G401 (cell line): ENCODE measurements at places on chromosomes 3 and 15. TPM values are rescaled to one million over a fixed set of nuclear protein-coding genes. Genes with fewer than 3 reads are reported as not detected.

The TXNRD3 gene
- total RNA-seq, result 13.2 and 21.5 TPM in 2 replicates

- no peak for DNase-seq
These were observed 6.3 kb upstream of the HCN4 start for GRCh38 chr15:73375012-73375411.

DNA sequence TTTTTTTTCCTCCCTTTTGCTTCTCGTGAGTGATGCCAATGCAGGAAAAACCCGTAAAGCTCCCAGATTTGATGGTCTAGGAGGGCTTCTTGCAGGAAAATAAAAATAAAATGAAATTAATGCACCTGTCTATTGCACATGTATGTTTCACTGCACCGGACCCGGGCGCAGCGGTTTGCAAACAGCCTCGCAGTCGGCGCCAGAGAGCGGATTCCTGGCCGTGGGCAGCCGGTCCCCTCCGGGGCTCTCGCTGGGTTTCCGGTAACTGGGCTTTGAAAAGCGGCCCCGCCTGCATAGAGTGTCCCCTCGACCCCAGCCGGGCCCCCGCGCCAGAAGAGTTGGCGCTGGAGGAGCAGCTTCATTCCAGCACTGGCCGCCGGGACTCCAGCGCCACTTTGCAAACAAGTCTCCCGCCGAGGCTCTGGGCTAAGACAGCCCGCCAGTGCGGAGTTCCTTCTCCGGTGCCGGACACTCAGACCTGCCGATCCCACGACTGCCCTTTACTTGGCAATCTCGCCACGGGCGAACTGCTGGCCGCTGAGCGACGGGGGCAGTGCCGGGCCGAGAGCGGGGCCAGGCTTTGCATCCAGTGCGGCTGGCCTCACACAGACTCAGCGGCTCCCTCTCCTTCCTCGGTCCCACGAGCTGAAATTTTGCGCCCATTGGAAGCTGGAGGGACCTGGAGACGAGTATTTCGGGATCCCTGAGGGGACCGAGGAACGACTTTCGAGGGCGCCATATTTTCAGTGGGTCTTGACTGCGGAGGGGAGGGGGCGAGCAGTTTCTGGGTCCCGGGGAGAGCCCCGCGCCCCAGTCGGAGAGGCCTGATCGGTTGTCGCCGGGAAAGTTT is 225.9 kb upstream of the C2CD4B start:
- DNase-seq, result peak; percentile 52

- no peak for DNase-seq
These were observed 44.5 kb downstream of the IL17RD start for GRCh38 chr3:57120451-57121174.

The GABRR3 gene
- total RNA-seq, result not detected in 2 replicates

DNA sequence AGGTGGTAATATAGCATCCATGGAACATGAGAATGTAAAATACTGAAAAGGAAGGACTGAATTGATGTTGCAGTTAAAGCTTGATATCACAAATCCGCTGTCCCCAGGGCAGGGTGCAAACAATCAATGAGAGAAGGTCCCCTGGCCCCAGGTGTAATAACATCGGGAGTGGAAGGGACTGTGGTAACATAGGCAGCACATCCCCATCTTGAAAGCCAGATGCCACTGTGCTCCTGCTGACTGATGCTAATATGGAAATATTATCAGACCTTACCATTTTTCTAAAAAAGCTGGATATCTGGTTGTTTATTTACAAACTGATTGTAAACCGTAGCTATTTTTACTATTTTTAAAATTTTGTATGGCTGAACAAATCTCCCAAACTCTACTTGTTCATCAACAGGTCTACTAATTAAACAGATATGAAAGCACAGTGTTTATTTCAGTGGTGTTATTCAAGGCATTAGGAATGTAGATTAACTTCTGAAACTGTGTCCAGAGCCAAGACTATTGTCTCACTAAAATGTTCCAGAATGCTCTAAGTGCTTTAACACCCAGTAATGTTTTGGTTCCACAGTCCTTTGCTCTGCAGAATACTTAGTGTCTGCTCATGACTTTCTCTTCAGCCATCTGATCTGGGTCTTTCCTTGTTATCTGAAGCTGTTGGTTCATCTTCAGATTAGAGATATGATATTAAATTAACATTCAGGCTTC is 386.0 kb upstream of the RARB start:
- DNase-seq, result no peak

The COL7A1 gene
- total RNA-seq, result 0.12 and 0.34 TPM in 2 replicates

DNA sequence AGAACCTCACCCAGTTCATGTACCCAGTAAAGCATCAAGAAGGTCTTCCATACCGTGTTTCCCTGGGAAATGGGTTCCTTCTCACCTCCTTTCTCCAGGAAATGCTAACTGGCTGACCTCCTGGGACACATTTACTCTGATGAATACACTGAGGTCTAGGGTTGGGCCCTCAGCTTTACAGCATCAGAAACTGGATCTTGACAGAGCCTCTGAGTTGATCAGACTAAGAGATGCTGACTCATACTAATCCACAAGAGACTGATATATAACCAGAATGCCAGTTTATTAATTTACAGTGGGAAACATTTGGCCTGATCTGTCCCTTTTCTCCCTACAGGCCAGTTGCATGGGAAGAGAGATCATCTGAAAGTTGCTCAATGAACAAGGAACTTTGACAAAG is 55.8 kb downstream of the GTF2E1 start:
- no peak for DNase-seq

The RASGRP1 gene
- total RNA-seq, result not detected in 2 replicates

The P4HTM gene
- 0.03 TPM in 1 of 2 replicates, not detected in the other for total RNA-seq

- DNase-seq, result no peak
These were observed 277.9 kb upstream of the SEMA6D start for GRCh38 chr15:47439146-47440111.

DNA sequence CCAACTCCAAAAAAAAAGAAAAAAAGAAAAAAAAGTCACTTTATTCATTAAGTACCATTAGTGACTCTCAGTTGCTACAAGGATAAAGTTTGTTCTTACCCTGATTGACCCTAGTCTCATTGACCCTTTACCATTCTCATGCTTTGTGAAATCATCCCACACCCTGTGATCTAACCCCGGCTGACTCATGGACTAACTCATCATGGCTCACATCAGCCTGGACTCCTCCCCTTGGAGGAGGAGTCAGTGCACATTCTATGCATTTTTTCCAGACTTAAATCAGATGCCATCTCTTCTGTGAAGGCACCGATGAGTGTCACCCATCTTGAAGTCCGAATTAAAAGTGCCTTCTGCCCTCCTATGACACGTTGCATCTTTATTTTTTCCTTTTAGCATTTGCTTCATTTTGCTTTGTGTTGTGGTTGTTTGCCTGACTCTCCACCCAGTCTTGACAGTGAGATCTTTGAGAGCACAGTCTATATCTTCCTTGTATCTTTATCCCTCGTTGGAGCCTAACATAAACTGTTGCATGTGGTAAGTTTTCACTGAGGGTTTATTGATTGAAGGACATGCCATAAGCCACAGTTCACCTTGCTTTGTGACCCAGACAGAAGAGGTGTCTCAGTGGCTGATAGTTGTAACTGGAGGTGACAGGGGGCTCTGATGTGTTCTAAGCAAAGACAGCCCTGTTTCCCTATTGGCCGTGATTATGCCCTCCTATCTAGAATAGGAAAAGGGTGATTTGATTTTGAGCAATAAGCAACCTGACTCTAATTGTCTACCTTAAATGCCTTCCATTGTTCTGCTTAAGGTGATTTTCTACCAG is 72.1 kb downstream of the IL1RAP start:
- no peak for DNase-seq

- DNase-seq, result peak; percentile 44
These were observed 161.3 kb upstream of the TLE3 start for GRCh38 chr15:70259028-70259424.

The LRRC15 gene
- 0.14 and 0.55 TPM in 2 replicates for total RNA-seq

GRCh38 chr15:56744701-56745683 is 11.7 kb upstream of the ZNF280D start:
- peak; percentile 64 for DNase-seq
